Upper lobe of left lung (tissue), 6 donors: ENCODE measurements at places on chromosomes 1 and 21. TPM values are rescaled to one million over a fixed set of nuclear protein-coding genes. Genes with fewer than 3 reads are reported as not detected.

Gene POU2F1
- total RNA-seq, result 16.8 TPM

Gene OR10J5
- total RNA-seq, result not detected

Gene OR2L3
- not detected for total RNA-seq

Gene MYOC
- total RNA-seq, result 1.7 TPM

Gene FCGR3A
- total RNA-seq, result 237 TPM

Gene CDC73
- total RNA-seq, result 50.3 TPM

Gene PPM1J
- total RNA-seq, result 0.79 TPM

Gene CFHR1
- not detected for total RNA-seq

Gene S100A2
- total RNA-seq, result 7.9 TPM

Gene FAM43B
- not detected for total RNA-seq

DNA sequence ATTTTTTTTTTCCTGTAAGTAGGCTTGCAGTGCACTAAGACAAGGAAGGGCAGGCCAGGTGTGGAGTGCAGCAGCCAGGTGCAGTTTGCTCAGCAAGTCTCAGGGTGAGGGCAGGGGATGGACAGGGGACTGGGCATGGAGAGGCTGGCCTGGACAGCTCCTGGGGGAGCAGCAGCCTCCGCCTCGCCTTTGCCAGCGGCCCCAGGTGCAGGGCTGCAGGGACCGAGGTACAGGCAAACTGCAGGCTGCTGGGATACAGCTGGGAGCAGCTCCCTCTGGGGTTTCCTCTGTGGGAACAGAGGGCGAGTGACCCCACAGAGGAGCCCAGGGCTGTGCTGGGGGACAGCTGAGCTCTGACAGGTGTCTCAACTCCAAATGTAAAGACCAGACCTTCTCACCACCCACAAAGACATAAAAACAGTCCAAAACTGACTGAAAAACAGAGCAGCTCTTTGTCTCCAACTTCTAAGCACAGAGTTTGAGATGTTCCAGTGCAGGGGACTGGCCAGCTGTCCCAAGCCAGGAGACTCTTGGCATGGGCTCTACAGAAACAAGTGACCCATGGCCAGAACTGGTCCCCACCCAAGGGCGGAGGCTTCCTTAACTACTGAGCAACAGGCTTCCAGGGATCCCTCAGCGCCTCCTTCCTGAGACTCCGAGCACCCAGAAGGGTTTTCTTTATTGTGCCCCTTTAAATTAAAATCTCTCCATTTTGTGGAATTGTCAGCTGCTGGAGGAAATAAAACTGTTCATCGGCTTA lies 27.7 kb upstream of the AJAP1 start:
- no peaks in the 10 kb centered on the region for H3K27me3 ChIP-seq
- no peaks in the 10 kb centered on the region for H3K36me3 ChIP-seq
- no peak overlapping the region for H3K4me3 ChIP-seq
- H3K27ac ChIP-seq, result no peak overlapping the region

DNA sequence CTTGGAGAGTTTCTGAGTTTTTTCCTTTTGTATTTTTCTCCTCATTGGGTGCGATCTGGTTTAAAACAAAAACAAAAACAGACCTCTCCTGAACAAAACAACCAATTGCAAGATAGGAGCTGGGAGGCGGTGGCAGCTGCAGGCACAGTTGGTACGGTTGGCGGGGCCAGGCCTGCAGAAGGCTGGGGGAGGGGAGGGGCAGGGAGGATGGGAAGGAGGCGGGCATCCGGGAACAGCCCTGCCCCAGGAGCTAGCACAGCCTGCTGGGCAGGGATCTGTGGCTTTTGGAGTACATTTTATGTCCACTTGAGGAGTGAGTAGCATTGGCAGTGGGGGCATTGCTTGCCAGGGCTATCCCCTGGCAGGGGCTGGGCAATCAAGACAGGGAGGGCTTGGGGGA lies 5.2 kb downstream of the CAPN9 start:
- H3K27me3 ChIP-seq, result no peaks in the 10 kb centered on the region
- peaks cover 29% of the 10 kb centered on the region for H3K4me1 ChIP-seq
- peak; percentile 87 for DNase-seq

GRCh38 chr1:54528613-54529012 lies 19.4 kb upstream of the ACOT11 start:
- H3K4me3 ChIP-seq, result no peak overlapping the region

DNA sequence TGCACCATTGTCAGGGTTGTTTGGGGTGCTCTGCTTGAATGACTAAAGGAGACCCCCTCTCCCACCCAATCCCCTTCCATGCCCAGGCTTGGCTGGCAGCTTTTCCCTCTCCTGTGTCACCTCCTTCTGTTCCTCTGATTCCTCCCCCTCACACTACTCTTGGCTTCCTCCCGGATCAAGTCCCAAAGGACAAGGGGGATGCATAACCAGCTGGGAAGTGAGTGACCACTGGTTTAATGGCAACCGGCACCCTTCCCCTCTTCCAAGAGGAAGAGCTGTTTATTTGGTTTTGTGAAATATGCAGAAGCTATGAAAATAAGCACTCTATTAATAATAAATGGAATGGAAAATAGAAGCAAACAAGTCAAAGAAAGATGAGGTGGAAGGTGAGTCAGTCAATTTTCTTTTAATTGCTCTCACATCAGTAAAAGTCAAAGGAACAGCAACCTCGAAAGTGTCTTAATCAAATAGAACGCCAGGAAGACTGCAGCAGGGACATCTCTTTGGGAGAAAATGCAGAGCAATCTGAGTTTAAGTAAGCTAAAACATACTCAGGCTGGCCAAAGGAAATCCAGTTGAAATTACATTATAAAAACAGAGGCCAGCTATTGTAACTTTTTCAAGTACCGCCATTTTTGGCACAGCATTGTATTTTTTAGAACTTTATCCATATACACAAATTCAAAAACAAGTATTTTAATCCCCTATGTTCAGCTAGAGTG lies 322.5 kb downstream of the SIPA1L2 start:
- H3K36me3 ChIP-seq, result no peaks in the 10 kb centered on the region
- H3K27me3 ChIP-seq, result no peaks in the 10 kb centered on the region

GRCh38 chr1:94852788-94853187 lies 32.6 kb downstream of the SLC44A3 start:
- peaks cover 11% of the 10 kb centered on the region for H3K4me1 ChIP-seq
- H3K27ac ChIP-seq, result no peak overlapping the region
- no peaks in the 10 kb centered on the region for H3K27me3 ChIP-seq
- no peak overlapping the region for H3K4me3 ChIP-seq
- DNase-seq, result no peak

GRCh38 chr1:113136476-113136875 lies 63.5 kb downstream of the LRIG2 start:
- H3K27me3 ChIP-seq, result no peaks in the 10 kb centered on the region
- H3K27ac ChIP-seq, result no peak overlapping the region
- peaks cover 11% of the 10 kb centered on the region for H3K4me1 ChIP-seq
- no peak overlapping the region for H3K4me3 ChIP-seq
- DNase-seq, result no peak
- H3K36me3 ChIP-seq, result no peaks in the 10 kb centered on the region

GRCh38 chr1:223144914-223145313 lies 1.9 kb upstream of the TLR5 start:
- H3K27me3 ChIP-seq, result no peaks in the 10 kb centered on the region
- no peak overlapping the region for H3K4me3 ChIP-seq
- no peak for DNase-seq

- no peak overlapping the region for H3K4me3 ChIP-seq
- no peak for DNase-seq
- H3K27ac ChIP-seq, result no peak overlapping the region
- peaks cover 10% of the 10 kb centered on the region for H3K4me1 ChIP-seq
- H3K36me3 ChIP-seq, result no peaks in the 10 kb centered on the region
These were observed 96.7 kb upstream of the S1PR1 start for GRCh38 chr1:101139821-101140718.

DNA sequence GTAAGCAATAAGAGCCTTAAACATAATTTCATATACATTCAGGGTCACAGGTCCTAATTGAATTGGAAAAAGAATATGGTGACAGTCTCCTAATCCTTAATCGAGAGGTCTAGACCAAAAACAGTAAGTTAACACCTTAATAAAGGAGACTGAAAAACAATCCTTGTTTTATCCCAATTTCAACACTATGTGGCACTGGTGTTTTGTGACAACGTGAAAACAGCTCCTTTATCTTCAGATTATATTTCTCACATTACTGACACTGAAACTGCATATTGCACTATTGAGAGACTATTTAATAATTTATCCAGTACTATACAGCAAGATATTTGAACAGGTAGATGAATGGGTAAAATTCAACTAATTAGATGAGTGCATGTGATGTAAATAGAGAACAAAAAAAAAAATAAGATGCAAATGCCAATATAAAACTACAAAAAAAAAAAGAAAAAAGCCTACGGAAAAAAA lies 34.1 kb downstream of the TP53BP2 start:
- H3K4me1 ChIP-seq, result no peaks in the 10 kb centered on the region
- H3K4me3 ChIP-seq, result no peak overlapping the region
- no peak for DNase-seq
- H3K36me3 ChIP-seq, result peaks cover 31% of the 10 kb centered on the region
- H3K27me3 ChIP-seq, result no peaks in the 10 kb centered on the region

DNA sequence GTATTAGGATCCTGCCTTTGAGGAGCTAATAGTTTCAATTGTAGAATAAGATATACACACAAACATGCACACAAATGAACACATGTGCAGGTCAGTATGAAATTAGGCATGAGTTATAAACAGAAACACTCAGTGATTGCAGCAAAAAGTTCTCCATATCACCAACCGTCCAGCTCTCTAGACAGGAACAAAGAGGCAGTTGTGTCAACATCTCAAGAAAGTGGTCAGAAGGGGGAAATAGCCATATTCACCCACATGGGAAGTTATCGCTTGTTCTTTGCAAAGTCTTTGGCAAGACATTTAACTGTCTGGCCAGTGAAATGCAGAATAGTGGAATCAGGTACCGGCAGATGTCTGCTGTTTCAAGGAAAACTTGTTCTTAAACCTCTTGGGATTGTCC lies 29.4 kb upstream of the PIGC start:
- no peaks in the 10 kb centered on the region for H3K36me3 ChIP-seq
- no peaks in the 10 kb centered on the region for H3K27me3 ChIP-seq
- H3K27ac ChIP-seq, result no peak overlapping the region

DNA sequence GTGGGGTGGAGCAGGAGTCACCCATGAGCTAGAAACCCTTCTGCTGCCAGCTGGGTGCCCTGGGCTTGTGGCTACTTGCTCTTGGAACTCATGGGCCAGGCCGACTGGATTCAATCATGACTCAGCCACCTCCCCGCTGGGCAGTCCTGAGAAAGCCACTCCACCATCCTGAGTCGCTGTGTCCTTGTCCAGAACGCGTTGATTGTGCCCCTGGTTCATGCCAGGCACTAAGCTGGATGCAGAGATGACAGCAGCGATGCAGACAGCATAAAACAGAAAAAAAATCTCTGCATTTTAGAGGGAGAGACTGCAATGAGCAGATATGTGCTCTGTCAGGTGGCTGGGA lies 10.6 kb downstream of the PADI1 start:
- no peak overlapping the region for H3K4me3 ChIP-seq
- DNase-seq, result no peak
- H3K36me3 ChIP-seq, result no peaks in the 10 kb centered on the region
- no peaks in the 10 kb centered on the region for H3K27me3 ChIP-seq

DNA sequence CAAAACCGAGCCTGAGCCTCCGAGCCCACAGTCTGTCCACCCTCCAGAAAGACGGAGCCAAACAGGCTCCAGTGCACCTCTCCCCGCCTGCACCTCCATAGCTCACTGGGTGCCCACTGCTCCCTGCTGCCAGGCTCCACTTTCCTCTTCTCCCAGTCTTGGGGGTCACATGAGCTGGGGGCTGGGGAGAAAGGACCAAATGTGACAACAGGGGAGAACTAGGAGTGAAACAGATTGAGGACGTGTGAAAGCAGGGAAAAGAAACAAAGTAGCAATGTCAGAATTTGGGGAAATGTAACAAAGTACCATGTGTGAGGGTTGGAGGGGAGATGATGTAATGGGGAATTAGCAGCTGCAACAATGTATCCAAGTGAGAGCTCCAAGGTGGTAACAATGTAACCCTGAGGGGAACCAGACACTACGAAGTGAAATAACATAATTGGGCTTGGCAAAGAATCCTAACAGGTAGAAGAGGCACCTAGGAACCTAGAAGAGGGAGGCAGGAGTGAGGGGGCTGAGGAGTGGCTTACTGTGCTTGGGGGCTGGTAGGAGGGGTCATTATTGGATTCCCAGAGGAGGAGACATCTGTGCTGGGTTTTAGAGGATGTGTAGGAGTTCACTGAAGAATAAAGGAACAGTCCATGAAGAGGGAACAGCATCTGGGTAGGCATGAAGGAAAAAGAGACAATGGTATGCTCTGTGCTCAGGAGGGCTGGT lies 12.5 kb downstream of the SDC3 start:
- peaks cover 3% of the 10 kb centered on the region for H3K4me1 ChIP-seq
- H3K27me3 ChIP-seq, result no peaks in the 10 kb centered on the region
- no peaks in the 10 kb centered on the region for H3K36me3 ChIP-seq
- no peak overlapping the region for H3K4me3 ChIP-seq
- no peak for DNase-seq
- H3K27ac ChIP-seq, result no peak overlapping the region

- H3K27ac ChIP-seq, result no peak overlapping the region
- H3K4me1 ChIP-seq, result no peaks in the 10 kb centered on the region
These were observed 146.3 kb downstream of the TPR start for GRCh38 chr1:186228749-186229148.

DNA sequence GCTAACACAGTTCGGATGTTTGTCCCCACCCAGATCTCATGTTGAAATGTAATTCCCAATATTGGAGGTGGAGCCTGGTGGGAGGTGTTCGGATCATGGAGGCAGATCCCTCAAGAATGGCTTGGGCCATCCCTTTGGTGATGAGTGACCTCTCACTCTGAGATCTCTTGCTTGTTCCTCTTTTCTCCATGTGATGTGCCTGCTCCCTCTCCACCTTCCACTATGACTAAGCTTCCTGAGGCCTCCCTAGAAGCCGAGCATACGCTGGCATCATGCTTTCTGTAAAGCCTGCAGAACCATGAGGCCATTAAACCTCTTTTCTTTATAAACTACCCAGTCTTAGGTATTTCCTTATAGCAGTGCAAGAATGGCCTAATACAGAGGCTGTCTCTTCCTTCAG lies 8.1 kb upstream of the PLA2G5 start:
- no peaks in the 10 kb centered on the region for H3K27me3 ChIP-seq
- H3K4me3 ChIP-seq, result no peak overlapping the region
- no peak overlapping the region for H3K27ac ChIP-seq
- no peak for DNase-seq

DNA sequence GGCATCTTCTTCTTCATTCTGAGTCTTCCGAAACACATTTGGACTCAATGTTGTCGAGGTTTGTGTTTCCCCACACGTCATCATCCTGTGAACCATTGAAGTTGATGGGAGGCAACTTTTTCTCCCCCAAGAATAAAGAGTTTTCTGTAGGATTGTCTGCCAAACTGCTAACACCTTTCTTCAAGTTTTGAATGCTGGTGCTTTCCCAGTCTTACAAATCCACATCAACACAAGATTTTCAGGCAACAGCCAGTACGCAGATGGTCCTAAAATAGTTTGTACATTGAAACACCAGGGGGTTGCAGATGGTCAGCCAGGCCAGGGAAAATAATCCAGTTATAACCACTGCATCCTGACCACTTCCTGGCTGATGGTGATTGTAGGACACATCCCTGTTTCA lies 187.9 kb downstream of the DISC1 start:
- H3K36me3 ChIP-seq, result no peaks in the 10 kb centered on the region
- no peaks in the 10 kb centered on the region for H3K4me1 ChIP-seq
- H3K4me3 ChIP-seq, result no peak overlapping the region
- H3K27me3 ChIP-seq, result no peaks in the 10 kb centered on the region
- DNase-seq, result no peak

GRCh38 chr1:150912623-150913022 lies 13.5 kb upstream of the SETDB1 start:
- H3K27ac ChIP-seq, result no peak overlapping the region
- H3K4me1 ChIP-seq, result no peaks in the 10 kb centered on the region
- H3K4me3 ChIP-seq, result no peak overlapping the region
- DNase-seq, result no peak
- no peaks in the 10 kb centered on the region for H3K27me3 ChIP-seq
